Upper lobe of right lung (tissue), 1 donor: ENCODE measurements at places on chromosomes 13 and 19. TPM values are rescaled to one million over a fixed set of nuclear protein-coding genes. Genes with fewer than 3 reads are reported as not detected.

GRCh38 chr19:41935760-41936415, 7.6 kb upstream of the ERFL start:
- DNase-seq, result no peak

The ICAM5 gene
- 18.3 TPM for total RNA-seq

DNA sequence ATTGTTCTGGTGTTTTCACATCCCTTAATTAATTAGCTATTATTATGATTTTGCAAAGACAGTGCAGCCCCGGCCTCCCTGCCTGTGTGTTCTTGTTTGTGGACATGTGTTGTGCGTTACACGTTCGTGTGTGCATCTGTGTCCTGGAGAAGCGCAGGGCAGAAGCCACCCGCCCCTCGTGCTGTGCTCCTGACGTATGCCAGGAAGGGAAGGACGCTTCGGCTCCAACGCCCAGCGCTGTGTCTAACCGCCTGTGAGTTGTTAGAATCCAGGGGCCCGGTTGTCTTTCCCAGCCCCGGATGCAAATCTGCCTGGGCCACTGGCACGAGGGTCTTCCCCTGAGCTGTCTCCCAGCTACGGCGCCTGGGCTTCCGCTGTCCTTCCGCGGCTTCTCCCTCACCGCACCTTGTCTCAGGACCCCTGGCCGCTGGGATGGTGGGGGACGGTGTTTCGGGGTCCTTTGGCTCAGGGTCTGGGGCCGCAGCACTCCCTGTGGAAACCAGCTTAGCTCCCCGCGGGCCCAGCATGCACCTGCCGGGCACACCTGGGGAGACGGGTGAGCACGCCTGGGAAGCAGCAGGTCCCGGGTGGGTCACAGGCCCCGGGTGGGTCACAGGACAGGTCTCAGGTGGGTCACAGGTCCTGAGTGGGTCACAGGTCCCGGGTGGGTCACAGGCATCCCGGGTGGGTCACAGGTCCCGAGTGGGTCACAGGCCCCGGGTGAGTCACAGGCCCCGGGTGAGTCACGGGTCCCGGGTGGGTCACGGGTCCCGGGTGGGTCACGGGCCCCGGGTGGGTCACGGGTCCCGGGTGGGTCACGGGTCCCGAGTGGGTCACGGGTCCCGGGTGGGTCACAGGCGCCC, 51.5 kb downstream of the GAS6 start:
- DNase-seq, result no peak

The C19orf73 gene
- 1.5 TPM for total RNA-seq

The ITGBL1 gene
- total RNA-seq, result 43.6 TPM

- DNase-seq, result no peak
Measured at GRCh38 chr13:95117092-95117491, 184.2 kb downstream of the ABCC4 start.

DNA sequence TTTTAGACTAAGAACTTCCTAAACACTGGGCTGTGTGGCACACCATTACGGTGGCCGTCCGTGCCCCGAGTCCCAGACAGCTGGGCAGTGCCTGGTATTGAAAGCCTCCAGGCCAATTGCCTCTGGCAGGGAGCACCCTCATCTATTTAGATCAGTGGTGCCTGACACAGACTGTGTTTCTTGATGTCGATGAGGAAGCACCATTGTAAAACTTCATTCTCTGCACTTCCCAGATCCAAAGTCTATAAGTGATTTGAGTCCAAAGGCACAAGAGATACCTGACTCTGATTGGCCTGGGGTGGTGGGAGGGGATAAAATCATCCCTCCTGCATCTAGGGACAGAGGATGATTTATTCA, 8.5 kb upstream of the STK24 start:
- no peak for DNase-seq

- DNase-seq, result peak; percentile 83
Measured at GRCh38 chr19:6720369-6721137, at the start of gene C3. Gene C3 (minus strand): TSS chr19:6720650. CDS start chr19:6720589, 61 bp downstream.

The ITM2B gene
- 802 TPM for total RNA-seq

The OLFM2 gene
- total RNA-seq, result 14.6 TPM
